Naive thymus-derived CD4-positive, alpha-beta T cell (primary cell): ENCODE measurements at places on chromosomes 1 and 21.

DNA sequence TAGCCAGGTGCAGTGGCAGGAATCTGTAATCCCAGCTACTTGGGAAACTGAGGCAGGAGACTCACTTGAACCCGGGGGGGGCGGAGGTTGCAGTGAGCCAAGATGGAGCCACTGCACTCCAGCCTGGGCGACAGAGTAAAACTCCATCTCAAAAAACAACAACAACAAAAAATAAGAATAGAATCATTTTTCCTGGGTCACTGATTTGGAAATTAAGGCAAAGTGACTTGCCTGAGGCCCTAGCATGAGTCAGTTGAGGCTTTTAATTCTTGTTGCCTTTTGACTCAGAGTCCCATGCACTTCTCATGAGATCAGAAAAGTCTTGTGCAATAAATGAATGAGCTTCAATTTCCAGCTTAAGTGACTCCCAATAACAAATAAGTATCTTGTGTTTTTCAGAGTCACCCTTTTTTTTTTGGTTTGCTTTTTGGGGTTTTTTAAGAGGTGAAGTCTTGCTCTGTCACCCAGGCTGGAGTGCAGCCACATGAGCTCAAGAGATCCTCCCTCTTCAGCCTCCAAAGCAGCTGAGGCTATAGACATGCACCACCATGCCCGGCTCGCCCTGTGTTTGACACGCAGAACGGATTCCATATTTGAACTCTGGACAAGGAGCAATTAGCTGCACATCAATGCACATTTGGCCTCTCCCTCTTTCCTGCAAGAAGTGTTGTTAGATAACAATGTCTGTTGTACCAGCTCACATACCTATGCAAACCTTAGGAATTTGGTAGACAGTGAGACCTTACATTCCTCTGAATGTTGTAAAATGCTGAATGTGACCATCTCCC lies 3.4 kb upstream of the PLEKHM2 start:
- DNase-seq: no peak

- no peak for DNase-seq
Observed at GRCh38 chr1:186194107-186194756, 180.8 kb downstream of the TPR start.

- no peak for DNase-seq
Observed at GRCh38 chr1:91556556-91556955, 55.9 kb downstream of the CDC7 start.

GRCh38 chr1:14887764-14888350 lies 265.7 kb upstream of the TMEM51 start:
- DNase-seq: no peak

GRCh38 chr1:43776043-43776761 lies 68.9 kb downstream of the ST3GAL3 start:
- no peak for DNase-seq

DNA sequence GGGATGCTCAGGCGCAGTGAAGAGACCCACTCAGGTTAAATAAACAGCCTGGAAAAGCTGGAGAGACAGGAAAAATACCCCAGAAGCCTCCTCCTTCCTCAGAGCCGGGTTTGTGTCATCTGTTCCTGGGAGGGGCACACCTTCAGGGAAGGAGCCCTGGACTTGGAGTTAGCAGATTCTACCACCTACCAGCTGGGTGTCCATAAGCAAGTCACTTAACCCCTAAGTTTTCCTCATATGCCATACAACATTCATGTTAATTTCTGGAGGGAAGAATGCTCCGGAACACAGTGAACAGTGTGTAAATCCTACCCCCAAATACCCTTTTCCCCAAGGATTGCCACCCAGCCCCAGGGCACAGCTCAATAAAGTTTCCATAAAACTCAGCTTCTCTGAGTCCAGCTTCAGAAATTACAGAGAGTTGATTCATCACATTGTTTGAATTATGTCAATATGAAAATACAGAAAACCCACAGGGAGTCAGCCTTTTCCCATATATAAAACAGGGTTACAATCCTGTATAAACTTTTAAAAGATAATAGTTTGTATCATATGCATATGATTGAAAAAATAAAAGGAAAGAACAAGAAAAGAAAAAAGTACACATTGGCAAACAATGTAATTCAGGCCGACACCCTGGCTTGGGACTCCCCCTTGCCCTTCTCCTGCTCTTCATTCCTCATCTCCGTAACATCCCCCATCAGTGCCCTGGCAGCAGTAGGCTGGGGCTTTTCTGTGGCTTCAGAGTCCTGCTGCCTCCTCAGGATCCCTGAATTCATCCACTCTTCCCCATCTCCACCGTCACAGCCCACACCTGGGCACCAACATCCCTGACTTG lies 291.8 kb upstream of the USP24 start:
- no peak for DNase-seq
